Stimulated activated CD8-positive, alpha-beta memory T cell treated with anti-CD3 and anti-CD28 coated beads, Interleukin-7, amount 100 ng/mL, for 1 hour (primary cell): ENCODE measurements at places on chromosomes 12 and 14.

- peak; percentile 24 for DNase-seq
These were observed 612 bp downstream of the PHC1 start for GRCh38 chr12:8914716-8915526.

DNA sequence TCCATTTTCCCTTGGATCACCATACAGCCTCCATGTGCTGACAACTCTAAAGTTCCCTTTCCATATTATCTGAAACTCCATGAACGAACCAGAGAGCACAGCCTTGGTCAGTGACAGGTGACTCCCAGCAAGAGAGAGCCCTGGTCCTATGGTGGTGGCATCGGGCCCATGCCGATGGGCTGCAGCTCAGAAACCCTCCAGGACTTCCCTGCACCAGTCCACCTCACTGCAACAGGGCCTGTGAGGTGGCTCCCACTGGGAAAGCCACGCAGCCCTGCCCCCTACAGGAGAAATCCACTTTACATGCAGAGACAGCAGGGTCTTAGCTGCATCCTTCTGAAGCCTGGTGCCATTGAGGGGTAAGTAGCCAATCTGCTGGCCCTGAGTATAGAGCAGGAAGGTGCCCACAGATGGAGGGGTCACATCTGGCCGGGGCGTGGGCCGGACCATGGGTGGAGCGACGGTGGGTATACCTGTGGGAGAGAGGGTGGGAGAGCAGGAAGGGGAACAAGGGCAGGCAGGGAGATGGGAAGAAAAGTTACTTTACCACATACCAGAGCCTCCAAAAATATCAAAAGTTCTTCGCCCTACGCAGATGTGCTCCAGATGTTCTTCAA, 24.7 kb downstream of the RTRAF start:
- no peak for DNase-seq

GRCh38 chr14:59309291-59309900, 120.9 kb downstream of the DAAM1 start:
- no peak for DNase-seq

DNA sequence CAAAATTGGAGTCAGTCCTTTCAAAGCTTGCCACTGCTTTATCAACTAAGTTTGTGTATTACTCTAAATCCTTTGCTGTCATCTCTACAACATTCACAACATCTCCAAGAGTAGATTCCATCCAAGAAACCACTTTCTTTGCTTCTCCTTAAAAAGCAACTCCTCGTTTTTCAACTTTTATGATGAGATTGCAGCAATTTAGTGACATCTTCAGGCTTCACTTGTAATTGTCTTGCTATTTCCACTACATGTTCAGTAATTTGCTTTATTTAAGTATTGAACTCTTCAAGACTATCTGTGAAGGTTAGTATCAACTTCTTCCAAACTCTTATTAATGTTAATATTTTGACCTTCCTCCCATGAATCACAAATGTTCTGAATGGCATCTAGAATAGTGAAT, 747.9 kb downstream of the TMTC2 start:
- DNase-seq = no peak

DNA sequence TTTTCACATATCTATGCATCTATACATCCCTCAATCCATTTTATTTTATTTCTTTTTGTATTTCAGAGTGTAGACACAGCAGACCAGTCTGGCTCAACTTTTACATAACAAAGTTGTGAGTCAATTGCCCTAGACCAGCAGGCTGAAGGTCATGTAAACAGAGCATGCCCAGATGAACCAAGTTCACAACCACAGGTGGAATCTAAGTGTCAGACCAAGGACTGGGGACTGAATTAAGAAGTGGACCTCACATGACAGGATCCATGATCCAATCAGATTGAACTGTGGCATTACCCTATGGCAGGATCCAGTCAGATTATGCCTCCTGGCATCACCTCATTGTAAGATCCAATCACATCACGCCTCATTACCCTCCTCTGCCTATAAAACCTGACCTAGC, 455.8 kb downstream of the SOX5 start:
- DNase-seq = no peak

- no peak for DNase-seq
These were observed 59.8 kb upstream of the BCL11B start for GRCh38 chr14:99331811-99332210.

DNA sequence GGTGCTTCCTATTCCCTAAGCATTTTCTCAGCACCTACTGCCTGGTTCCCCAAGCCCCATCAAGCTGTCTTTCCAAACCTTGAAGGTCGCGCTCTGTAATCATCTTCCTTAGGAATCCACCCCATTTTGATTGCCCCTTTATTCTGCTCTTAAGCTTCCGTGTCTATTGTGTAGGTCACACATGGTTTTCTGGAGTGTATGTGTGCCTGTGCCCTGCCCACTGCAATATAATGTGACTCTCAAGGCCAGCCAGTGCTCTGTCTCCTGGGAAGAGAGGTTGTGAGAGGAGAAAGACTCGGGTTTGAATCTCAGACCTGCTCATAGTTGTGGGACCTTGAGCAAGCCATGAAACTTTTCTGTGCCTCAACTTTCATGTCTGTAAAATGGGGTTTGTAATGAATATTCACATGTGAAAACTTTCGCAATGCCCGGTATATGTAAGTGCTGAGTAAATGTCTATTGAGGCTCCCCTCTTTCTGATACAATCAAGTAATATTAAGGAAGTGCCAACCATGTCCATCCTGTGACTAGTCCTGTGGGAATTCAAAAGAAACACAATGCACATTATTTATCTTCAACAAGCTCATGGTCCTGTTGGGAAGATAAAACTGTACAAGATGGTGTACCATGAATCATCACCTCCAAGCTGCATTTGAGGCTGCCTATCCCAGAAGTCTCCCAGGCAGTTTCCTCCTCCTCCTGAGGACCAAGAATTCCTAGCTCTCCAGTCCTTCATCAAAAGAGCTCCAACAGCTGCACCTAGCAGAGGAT, 774 bp upstream of the KRT75 start:
- no peak for DNase-seq

GRCh38 chr12:79055926-79056674, 191.5 kb downstream of the SYT1 start:
- no peak for DNase-seq

- no peak for DNase-seq
These were observed 29.3 kb downstream of the DIO3 start for GRCh38 chr14:101590616-101591015.

DNA sequence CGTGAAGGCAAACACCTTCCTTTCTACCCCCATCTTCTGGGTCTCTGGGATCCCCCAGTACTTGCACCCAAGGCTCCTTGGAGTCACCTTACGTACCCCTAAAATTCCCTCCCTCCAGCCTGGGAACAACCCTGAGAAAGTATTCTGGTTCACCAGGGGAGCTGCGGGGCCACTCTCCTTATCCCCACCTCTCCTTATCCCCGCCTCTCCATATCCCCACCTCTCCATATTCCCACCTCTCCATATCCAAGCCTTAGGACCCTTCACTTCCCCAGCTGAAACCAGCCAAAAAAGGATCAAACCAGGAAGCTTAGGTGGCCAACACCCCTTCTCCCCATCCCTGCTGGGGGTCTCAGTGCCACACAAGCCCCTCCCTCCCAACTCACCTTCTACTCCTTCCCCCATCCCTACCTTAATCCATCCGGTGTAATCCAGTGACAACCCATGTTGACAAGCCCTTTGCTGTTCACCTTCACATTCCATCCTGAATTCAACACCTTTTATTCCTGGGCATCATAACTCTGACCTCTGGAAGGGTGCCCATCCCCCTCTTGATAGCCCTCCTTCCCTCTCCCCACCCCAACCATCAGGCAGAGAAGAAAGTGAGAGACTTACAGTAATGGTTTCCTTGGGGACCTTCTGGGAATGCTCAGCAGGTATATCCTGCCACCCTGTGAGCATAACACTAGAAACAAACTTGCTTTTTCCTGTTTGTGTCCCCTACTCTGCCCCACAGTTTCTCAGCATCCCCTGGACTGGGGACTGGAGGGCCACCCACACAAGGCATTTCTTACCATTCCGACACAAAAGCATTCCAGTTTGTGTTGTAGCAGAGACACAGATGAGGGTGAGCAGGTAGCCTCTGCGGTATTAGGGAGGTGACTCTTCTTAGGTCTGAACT, 1.6 kb upstream of the MSI1 start:
- no peak for DNase-seq

DNA sequence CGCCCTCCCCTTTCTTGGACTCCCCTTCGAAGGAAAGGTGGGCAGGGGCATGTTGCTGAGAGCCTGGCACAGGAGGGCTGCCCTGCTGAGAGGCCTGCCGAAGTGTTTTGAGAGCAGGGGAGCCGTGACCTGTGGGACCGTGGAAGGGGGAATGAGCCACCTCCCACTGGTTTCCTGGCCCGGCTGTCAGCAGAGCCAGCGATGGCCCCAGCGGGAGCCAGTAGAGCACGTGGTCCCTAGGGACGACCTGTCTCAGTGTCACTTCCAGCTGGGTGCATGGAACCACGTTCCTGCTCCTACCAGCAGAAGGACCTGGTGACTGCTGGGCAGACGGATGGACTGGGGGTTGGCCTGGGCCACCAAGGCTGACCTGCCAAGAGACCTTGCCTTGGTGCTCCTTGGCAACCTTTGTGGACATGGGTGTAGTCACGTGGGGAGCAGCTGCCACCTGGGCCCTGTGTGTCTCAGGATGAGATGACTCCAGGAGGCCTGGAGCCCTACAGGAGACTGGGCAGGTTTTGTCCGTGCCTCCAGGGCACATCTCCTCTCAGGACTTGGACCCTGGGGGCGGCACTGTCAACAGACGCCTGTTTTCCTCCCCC, 34.6 kb downstream of the BEGAIN start:
- no peak for DNase-seq

DNA sequence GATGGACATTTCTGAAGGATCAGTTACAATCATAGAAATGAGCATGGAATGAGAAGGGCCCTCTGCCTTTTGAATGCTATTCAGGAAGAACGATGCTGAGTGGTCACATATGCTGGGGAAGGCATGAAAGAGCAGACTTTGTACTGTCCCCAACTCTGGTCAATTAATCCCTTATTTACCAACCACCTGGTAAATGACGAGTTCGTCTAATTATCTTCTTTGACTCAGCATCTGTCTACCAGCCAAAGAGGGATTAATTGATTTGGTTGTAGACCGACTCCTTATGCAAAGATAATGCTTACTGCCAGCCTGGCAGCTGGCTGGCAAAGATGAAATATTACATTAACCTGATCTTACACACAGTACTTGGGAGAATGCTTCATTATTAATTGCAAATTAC, 152.2 kb downstream of the CHST11 start:
- DNase-seq = no peak

DNA sequence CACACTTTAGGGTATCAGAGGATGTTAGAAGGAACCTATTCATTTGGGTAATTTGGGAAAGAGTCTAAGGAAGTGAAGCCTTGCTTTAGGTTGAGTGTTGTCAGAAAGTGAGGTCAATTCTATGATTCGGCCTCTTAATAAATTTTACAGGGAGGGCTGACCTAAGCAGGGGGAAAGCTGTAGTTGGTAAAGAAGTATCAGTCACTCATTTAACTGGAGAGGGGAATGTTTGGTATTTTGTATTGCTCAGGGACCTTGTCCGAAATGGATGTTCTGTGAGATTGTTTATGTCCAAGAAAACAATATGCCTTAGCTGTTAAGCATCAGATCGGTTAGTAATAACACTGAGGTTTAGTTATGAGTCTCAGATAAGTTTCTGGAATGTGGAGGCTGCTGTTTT, 7.3 kb downstream of the CAND1 start:
- DNase-seq = no peak

GRCh38 chr12:95790033-95790916, at the start of gene NTN4:
Gene NTN4 (minus strand): TSS chr12:95790764. CDS start chr12:95790309, 455 bp downstream.
- no peak for DNase-seq

GRCh38 chr14:63853831-63854293, 1.1 kb downstream of the SYNE2 start:
- no peak for DNase-seq

- DNase-seq = no peak
These were observed 201.7 kb upstream of the DCN start for GRCh38 chr12:91384366-91384765.

DNA sequence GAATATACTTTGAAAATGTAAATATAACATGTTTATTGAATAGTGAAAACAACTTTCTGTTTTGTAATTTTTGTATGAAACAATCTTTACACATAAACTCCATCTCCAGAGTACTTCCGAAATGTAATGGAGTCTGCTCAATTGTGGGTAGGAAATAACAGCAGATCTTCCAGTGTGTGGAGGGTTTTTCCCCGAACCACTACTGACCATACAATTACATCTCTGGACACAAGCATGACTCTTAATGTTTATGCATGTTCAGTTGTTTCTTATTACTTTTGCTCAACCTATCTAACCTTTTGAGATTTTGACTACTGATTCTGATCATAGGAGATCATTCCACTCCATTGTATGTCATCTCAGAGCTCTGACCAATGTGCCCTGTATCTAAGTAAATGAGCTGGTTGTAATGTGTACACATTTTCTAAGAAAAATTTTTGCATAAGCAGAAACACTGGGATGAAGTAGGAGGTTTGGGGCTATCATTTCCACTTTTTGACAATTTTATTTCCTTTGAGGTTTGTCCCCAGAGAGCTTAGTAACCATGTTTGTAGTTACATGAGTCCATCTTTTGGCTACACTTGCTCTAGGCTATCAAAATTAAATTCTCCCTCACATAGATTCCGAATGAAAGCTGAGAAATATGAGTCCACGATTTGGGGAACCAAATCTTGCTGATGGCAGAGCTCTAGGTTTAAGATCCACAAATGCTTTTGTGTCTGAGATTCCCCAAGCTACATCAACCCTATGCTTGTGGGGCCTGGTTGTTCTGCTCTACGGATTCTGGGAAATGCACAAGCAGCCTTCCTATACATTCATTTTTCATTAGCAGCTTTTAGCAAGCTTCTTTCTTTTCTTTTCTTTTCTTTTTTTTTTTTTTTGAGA, 21.4 kb upstream of the CLEC4D start:
- no peak for DNase-seq

DNA sequence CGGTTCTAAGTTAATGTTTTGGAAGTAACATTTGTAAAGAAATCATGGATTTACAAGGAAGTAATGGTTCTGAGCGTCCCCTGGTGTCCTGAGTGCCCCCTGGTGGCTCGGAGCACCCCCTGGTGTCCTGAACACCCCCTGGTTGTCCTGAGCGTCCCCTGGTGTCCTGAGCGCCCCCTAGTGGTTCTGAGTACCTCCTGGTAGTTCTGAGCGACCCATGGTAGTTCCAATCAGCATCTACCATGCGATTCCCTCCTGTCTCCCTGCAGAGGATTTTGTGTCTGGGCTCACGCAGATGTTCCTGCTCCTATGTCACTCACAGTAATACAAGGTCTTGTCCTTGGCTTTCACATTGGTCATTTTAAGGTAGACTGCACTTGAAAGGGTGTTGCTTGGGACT, 1352.9 kb downstream of the TMEM121 start:
- DNase-seq = no peak

DNA sequence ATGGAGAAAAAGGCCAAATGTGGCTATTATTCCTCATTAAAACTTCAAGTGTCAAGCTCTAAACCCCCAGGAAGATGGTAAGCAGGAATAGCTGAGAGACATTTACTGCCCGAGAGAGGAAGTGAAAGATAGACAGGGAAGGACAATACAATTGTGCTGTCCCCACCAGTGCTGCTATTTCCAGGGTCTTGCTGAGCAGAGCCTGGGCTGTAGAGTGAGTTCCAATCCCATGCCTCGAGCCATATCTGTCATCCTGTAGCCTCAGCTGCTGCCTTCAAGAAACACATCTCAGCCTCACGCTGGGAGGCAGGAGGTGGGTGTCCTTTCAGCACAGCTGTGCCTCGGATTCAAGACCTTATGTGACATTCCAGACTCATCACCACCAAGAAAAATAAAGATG, 114.0 kb downstream of the RPAP3 start:
- no peak for DNase-seq

- DNase-seq = no peak
These were observed 46.2 kb downstream of the RPH3A start for GRCh38 chr12:112837629-112838197.
